Ammon's horn (tissue), 1 donor: ENCODE measurements at places on chromosomes 7 and 10.

GRCh38 chr7:47724335-47724982 is 142.5 kb upstream of the TNS3 start:
- DNase-seq: no peak

- DNase-seq: no peak
Observed at GRCh38 chr7:96219378-96220130, 102.3 kb downstream of the SLC25A13 start.

DNA sequence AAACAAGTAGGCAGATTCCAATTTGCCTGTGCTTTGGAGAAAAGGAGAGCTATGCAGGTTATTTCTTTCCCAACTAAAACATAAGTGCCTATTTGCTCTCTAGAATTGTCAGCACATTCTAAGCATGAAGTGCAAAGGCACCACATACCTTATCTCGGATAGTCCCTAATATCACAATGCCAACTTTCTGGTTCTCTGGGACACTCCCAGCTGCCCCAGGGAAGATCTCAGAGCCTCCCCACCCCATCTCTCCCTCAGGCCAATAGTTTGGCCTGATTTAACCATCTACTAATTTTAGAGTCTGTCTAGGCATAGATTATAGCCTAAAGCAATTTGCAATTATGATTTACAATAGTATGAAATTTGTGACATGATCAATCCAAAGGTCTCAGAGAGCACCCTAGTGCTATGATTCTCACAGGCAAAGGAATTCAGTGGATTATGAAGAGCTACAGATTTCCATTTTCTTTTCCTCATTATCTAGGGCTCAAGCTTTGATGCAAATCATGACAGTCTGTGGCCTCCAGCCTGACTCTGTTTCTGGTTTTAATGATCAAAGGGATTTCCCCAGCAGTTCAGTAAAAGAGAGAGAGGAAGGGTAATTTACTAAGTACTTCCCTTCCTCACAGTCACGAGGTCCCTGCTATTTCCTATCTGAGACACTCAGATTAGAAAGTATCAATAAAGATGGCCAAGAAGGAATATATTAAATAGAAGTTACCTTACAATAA is 29.0 kb upstream of the IL6 start:
- DNase-seq: no peak

GRCh38 chr7:30347226-30348082 is 63.1 kb downstream of the ZNRF2 start:
- DNase-seq: no peak

GRCh38 chr7:44709945-44710596 is 38.6 kb upstream of the ZMIZ2 start:
- no peak for DNase-seq

DNA sequence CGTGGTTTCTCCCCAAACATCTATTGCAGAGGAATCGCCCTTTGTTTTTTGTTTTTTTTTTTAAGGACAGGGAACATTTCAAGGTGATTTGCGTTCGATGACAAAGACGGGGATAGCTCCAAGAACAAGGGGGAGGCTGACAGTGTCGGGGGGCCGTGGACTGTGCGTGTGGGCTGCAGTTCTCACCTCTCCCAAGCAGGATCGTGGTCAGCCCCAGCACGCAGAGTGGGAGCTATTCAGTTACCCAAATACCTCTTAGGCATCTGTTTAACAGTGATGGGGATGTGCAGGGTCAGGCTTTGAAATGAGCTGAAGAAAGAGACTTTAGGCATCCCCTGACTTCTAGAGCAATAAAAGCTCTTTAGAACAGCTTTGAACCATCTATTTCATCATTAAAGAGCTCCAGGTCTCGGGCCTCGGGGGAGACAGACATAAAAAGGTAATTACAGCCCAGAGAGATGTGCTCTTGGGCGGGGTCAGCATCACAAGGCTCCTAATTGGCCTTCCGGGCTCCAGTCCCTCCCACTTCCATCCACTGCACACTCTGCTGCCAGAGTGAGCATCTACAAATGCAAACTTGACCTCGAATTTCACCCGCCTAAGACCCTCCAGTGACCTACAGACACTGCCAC is 97.3 kb downstream of the MYL10 start:
- no peak for DNase-seq

DNA sequence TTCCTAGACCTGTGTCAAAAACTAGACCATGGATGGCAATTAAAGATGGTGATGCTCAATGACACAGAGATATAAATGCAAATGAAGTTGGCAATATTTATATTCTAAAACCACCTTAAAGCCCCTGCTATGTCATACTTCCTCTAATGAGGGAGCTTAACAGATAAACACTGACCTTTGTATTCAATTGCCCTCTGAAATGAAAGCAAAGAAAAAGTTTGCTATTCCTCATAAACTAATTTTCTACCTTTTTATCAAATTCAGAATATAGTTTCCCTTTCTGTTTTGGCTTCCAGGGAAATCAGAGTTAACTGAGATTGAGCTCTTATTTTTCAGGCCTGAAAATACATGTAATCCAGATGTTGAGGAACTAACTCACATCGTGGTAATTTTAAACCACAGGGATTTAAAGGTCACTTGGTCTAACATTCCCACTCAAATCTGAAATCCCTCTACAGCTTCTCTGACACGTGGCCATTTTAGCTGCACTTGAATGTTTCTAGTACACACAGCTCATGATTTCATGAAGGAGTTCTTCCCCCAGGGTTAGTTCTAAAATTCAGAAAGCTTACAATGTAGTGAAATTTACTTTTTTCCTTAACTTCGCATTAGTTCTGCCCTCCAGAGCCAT is 37.9 kb upstream of the ABCB5 start:
- DNase-seq: no peak

GRCh38 chr7:37216156-37216852 is 232.4 kb downstream of the ELMO1 start:
- DNase-seq: no peak

DNA sequence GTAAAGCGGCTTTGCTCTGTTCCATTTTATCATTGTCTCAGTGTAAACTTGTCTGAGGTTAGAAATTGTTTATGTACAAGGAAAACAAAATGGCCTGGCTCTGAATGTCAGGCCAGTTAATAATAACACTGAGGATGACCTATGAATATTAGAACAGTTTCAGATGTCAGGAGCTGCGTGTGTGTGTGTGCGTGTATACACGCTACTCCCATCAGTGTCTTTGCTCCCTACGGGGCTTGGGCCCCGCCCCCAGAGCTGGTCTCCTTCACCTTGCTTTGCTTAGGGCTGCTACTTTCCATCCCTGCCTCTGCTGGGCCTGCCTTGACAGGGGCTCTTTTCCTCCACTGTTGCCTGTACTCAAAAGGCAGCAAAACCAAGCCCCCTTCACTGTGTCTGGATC is 142.3 kb upstream of the BET1 start:
- DNase-seq: no peak
